ENCODE measurements at places on chromosomes 2 and 18.

DNA sequence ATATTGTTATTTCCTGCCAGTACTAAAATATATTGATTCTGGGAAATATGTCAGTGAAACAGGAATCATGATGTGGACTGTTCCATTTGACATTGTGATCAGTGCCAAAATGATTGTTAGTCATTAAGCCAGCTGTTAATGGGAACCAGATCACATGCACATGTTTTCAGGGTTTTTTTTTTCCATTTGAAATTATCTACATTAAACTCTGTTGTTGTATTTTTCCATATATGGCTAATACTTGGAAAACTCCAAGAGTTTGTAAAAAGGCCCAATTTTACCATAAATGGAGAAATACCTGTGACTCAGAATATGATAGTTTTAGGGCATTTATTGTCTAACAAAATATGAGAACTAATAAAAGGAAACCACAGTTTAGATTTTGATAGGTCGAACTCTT is 13.4 kb downstream of the ITGAV start:
- peaks cover 8% of the 10 kb centered on the region for H3K36me3 ChIP-seq
- H3K4me1 ChIP-seq = peaks cover 21% of the 10 kb centered on the region
- H3K27ac ChIP-seq = no peak overlapping the region
- H3K27me3 ChIP-seq = no peaks in the 10 kb centered on the region

GRCh38 chr2:166892397-166892796 is 4.1 kb downstream of the XIRP2 start:
- no peak for DNase-seq
- no peaks in the 10 kb centered on the region for H3K27me3 ChIP-seq
- H3K4me3 ChIP-seq = no peak overlapping the region
- H3K27ac ChIP-seq = no peak overlapping the region
- no peaks in the 10 kb centered on the region for H3K4me1 ChIP-seq

DNA sequence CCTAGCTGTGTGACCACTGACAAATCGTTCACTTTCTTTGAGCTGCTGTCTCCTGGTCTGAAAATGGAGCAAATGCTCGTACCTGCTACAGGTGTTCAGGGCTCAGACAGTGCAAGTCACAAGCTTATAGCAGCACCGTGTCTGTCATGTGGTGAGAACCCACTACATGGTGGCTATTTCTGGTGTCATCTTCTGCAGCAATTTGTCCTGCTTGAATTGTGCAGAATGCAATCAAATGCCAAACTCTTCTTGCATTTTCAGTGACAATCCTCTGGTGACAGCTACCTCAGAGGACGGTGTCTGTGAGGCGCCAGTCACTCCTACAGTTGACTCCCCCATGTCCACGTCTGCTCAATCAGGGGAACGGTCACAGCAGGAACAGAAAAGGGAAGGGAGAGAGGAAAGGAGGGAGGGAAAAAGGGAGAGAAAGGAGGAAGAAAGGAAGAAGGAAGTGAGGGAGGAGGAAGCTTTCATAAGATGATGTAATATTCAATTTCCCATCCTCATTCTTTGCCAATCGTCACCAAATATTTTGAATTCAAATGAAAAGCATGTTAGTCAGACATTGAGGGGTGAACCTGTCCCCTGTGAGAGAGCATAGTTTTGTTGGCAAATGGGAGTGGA is 122.2 kb downstream of the BCL2 start:
- H3K36me3 ChIP-seq = no peaks in the 10 kb centered on the region
- no peaks in the 10 kb centered on the region for H3K27me3 ChIP-seq
- H3K4me1 ChIP-seq = peaks cover 3% of the 10 kb centered on the region
- no peak overlapping the region for H3K4me3 ChIP-seq
- DNase-seq = no peak

GRCh38 chr18:46096651-46097300 is 1.3 kb downstream of the ATP5F1A start:
- DNase-seq = no peak
- H3K36me3 ChIP-seq = peaks cover 13% of the 10 kb centered on the region
- H3K27me3 ChIP-seq = no peaks in the 10 kb centered on the region
- H3K4me3 ChIP-seq = peak overlapping the region; percentile 67

DNA sequence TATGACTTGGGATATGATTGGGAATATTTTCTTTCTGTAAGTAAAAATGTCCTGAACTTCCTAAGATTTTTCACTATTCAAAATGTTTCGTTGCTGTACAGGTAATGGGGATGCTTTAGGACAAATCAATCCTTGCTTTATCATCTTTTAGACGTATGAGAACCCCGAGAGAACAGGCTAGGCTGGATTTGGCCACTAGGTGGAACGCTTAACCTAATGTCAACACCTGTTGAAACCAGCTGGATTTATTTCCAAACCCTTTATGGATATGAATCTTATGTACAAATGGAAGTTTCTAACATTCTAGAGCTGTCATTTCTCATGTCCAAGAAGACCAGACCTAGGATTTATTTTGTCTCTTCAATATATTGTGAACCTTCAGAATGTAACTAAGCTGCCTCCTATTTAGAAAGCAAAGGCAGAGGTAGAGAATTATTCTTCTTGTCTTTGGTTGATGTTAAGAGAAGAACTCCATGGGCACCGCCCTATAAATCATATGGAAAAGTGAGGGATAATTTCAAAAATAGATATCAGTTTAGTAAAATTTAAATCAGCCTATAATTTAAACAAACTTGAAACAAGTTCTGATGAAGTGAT is 96.7 kb downstream of the PMAIP1 start:
- no peaks in the 10 kb centered on the region for H3K4me1 ChIP-seq
- H3K27ac ChIP-seq = no peak overlapping the region
- H3K4me3 ChIP-seq = no peak overlapping the region
- no peaks in the 10 kb centered on the region for H3K36me3 ChIP-seq
- no peaks in the 10 kb centered on the region for H3K27me3 ChIP-seq
